Hematopoietic multipotent progenitor cell treated with erythropoietin and hydrocortisone succinate and interleukin-3 and kit ligand, for 8 days (in vitro differentiated cells): ENCODE measurements at places on chromosomes 3 and 15.

DNA sequence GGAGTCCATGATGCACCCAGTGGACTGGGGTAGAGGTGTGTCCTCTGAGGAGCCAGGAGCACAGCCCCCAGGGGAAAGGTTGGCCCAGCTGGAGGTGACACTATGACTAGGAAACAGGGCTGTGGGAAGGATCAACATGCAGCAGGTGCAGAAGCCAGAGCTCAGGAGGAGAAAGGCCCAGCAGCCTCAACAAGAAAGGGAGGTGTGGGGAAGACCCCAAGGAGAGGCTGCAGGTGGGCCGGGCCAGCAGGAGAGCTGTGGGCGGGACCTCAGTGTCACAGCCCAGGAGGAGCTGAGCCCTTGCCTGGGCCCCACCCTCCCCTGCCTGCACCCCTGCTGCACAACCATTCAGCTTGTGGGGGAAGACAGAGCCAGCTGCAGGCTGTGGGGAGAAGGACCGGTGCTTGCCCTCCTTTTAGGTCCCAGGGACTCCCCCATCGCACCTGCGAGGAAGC lies 18.4 kb upstream of the KLF13 start:
- DNase-seq = peak; percentile 41

- peak; percentile 83 for DNase-seq
Observed at GRCh38 chr15:55846116-55846707, 103.3 kb upstream of the PRTG start.

GRCh38 chr15:62066663-62067447 lies at the start of gene C2CD4A:
C2CD4A (plus strand) TSS chr15:62066977; CDS start chr15:62067614, 637 bp downstream.
- peak; percentile 52 for DNase-seq

DNA sequence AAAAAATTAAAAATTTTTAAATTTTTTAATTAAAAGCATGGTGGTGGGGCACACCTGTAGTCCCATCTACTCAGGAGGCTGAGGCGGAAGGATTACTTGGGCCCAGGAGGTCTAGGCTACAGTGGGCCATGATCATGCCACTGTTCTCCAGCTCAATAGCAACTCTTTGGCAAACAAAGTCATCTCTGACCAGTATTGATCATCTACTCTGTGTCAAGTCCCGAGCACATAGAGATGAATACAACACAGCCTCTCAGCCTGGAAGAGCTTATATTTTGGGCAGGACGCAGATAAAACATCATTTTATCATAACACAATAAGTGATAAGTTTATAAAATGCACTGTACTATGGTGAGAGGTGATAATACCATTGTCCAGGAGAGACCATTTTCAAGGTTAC lies 281.6 kb upstream of the GADL1 start:
- DNase-seq = no peak

- DNase-seq = no peak
Observed at GRCh38 chr3:132784502-132785025, 62.4 kb upstream of the NPHP3 start.

GRCh38 chr15:47616876-47617275 lies 100.4 kb upstream of the SEMA6D start:
- DNase-seq = no peak

DNA sequence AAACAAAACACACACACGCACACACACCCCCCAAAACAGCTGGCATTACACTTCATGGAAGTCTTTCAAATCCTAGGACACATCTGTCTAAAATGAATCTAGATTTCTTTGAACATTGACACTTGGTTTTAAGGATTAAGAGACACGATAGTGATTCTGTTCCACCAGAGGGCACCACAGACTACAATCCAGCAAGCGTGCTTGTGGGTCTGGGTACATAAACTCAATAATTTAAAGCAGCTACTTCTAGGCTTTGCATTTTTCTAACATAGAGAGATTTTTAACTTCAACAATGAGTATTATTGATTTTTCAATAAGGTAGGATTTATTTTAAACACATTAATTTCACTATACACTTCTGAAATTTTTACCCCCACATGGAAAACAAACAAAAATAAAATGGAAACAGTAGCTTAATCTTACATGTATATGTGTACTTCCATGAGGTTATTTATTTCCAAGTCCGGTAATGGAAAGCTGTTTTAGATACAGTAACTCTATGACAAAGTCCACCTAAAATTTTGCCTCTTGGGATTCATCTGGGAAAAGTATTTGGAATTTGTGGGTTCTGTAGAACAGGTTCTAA lies 564.0 kb upstream of the TGFBR2 start:
- DNase-seq = peak; percentile 67

DNA sequence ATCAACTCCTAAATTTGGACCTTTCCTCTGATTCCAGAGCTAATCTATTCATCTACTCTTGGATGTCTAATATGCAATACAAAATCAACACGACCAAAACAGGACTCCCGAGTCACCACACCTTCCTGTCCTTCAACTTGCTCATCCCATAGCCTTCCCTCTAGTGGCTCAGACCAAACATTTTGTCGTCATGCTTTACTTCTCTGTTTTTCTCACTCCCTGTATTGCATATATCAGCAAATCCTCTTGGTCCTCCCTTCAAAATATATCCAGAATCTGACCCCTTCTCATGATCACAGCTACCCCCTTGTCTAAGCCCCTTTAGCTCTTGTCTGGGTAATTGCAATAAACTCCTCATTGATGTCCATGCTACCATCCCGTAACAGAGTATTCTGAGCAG lies 30.5 kb upstream of the DCP1A start:
- DNase-seq = no peak

DNA sequence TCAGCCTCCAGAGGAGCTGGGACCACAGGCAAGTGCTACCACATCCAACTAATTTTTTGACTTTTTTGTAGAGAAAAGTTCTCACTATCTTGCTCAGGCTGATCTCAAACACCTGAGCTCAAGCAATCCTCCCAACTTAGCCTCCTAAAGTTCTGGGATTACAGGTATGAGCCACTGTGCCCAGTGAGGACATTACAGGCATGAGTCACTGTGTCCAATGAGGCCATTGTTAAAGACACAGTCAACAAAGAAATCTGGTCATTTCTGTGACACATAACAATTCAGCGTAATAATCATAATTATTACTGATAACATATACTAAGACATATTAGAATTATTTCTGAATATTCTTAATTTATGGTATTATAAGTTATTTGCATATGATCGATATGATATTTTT lies 463.4 kb upstream of the NDN start:
- no peak for DNase-seq

DNA sequence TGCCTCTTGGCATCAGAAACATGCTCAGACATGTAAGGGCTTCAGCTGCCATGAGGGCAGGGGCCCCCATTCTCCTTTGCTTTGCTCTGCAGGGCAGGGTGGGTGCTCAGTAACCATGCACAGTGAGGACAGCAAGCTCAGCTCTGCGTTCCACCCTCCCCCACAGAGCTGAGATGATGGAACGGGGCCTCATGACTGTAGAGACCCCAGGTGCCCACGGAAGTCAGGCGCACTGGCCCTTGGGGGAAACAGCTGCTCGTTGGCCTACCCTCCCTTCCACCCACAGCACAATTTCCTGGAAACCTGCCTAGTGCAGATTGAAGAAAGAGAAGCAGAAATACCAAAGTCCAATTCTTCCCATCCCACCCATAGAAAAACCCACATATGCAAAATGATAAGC lies 10.5 kb downstream of the CTXND1 start:
- DNase-seq = no peak

DNA sequence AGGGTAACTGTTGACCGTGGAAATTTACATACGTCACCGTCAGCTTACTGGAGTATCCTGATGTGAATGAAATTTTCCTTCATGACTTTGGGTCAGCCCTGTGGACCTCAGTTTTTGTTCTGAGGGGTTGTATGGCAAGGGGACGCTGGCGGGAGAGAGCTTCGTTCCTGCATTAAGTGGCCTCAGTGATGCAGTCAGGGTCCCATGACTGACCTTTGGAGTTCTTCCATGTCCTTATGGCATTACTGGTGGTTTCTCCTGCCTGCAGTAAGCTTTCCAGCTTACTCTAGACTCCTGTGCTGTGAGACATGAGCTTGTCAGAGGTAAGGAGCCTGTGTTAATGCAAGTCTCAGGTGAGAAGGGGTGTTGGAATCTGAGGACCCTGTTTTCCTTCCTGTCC lies 1.8 kb downstream of the CD276 start:
- no peak for DNase-seq

GRCh38 chr3:24680214-24680967 lies 185.7 kb upstream of the THRB start:
- peak; percentile 71 for DNase-seq

- DNase-seq = no peak
Observed at GRCh38 chr15:84889313-84889990, 5.0 kb downstream of the SLC28A1 start.
